Lower lobe of right lung (tissue), 2 donors: ENCODE measurements at places on chromosomes 12 and 14. TPM values are rescaled to one million over a fixed set of nuclear protein-coding genes. Genes with fewer than 3 reads are reported as not detected.
A peak's percentile ranks its signal among the peaks of the same experiment; 100 is the strongest.

DNA sequence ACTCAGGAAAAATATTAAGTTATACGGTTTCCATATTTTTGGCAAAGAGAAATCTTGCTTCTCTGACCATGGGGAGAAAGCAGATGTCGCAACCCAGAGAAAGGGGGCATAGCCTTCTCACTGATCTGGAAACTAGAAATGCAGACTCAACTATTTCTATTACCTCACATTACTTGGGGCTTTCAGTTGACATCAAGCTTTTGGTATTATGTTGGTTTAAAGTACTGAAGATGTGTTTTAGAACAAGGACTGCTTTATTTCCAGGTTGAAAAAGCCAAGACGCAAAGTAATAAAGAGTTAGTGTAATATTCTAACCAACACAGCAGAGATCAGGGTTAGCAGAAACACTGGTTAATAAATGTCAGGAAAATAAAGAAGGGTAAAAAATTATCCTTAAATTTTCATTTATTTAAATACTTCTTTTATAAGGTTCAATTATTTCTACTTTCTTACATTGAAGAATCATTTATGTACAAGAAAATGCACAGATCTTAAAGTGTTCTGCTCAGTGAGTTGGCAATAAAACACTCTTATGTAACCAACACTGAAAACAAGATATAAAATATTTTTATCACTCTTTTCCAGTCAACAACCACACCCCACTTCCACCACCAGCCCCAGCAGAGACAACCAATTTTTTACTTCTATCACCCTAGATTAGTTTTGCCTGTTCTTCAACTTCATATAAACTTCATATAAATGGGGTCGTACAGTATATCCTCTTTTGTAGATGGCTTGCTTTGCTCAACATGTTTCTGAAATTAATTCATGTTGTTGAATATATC lies 26.0 kb downstream of the DCP1B start:
- H3K27me3 ChIP-seq, result no peaks in the 10 kb centered on the region
- H3K27ac ChIP-seq, result no peak overlapping the region
- H3K36me3 ChIP-seq, result no peaks in the 10 kb centered on the region

- H3K36me3 ChIP-seq, result no peaks in the 10 kb centered on the region
- DNase-seq, result no peak
- H3K27me3 ChIP-seq, result no peaks in the 10 kb centered on the region
- no peaks in the 10 kb centered on the region for H3K4me1 ChIP-seq
- no peak overlapping the region for H3K4me3 ChIP-seq
Observed at GRCh38 chr12:126487431-126487980, 1422.3 kb downstream of the AACS start.

DNA sequence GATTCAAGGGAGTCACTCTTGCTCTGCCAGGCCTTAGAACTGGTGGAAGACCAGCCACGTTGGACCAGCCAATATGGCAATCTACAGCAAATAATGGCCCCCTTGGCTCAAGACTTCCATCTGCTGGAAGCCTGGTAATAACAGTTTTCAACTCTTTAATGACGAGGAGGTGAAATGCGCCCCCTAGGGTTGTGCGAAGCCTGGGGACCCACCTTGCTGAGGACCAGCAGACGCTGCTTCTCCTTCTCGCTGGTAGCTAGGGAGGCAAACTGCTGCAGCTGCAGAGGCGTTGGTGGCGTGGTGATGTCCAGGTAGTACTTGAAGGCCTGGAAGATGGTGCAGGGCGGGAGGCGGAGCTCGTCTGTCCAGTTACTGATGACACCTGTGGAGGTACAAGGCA lies 41.5 kb upstream of the FBXO21 start:
- no peak for DNase-seq
- peaks cover 10% of the 10 kb centered on the region for H3K27me3 ChIP-seq
- H3K4me3 ChIP-seq, result no peak overlapping the region
- no peak overlapping the region for H3K27ac ChIP-seq
- no peaks in the 10 kb centered on the region for H3K4me1 ChIP-seq
- H3K36me3 ChIP-seq, result no peaks in the 10 kb centered on the region

DNA sequence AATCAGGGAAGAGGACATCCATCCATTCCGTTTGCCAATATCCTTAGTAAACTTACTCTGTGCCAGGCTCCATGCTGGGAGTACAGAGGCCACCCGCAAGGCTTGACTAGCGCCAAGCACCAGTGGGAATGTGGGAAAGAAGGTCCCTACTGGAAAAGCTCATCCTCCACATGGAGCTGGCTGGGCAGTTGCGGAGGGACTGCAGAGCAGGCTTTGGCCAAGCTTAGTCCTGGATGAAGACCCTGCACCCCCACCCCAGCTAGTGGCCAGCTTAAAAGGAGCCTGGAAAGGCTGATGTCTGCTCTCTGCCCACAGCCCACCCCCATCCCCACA lies 22.4 kb upstream of the EIF2B2 start:
- H3K27ac ChIP-seq, result no peak overlapping the region
- H3K4me1 ChIP-seq, result peaks cover 4% of the 10 kb centered on the region
- DNase-seq, result no peak
- no peaks in the 10 kb centered on the region for H3K27me3 ChIP-seq

- no peaks in the 10 kb centered on the region for H3K27me3 ChIP-seq
- H3K4me3 ChIP-seq, result no peak overlapping the region
- no peaks in the 10 kb centered on the region for H3K36me3 ChIP-seq
- no peak for DNase-seq
- no peaks in the 10 kb centered on the region for H3K4me1 ChIP-seq
Observed at GRCh38 chr12:23049180-23049579, 424.2 kb downstream of the ETNK1 start.

DNA sequence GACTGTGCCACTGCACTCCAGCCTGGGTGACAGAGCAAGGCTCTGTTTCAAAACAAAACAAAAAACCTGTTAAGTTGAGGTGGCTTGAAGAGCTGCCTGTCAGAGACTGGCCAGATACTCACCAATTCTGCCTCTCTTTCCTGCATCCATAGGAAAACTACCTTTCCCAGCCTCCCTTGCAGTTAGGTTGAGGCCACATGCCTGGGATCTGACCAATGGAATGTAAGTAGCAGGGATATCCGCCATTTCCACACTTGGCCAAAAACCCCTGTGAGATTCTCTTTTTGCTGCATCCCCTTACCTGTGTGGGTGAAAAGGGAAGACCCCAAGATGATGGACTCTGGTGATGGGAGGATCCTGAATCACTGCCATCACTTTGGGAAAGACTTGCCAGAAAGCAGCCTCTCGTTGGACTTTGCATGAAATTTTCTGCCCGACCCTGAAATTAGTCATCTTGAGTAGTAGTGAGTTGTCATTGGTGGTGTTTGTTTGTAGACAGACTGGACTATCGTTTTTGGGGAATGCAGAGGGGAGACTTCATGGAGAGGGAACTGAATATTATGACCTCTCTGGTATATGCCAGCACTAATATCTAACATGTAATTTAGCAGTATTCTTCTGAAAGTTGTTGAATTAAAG lies 14.0 kb downstream of the GPR68 start:
- H3K4me3 ChIP-seq, result no peak overlapping the region
- peaks cover 49% of the 10 kb centered on the region for H3K4me1 ChIP-seq
- no peak for DNase-seq
- no peaks in the 10 kb centered on the region for H3K27me3 ChIP-seq
- H3K27ac ChIP-seq, result peak overlapping the region; percentile 24

CD69 gene
- 11.4 TPM for total RNA-seq

- H3K27ac ChIP-seq, result no peak overlapping the region
- H3K36me3 ChIP-seq, result no peaks in the 10 kb centered on the region
- DNase-seq, result no peak
- no peak overlapping the region for H3K4me3 ChIP-seq
- H3K27me3 ChIP-seq, result no peaks in the 10 kb centered on the region
Observed at GRCh38 chr14:83101846-83102245, 1568.2 kb upstream of the SEL1L start.

- H3K27me3 ChIP-seq, result no peaks in the 10 kb centered on the region
- peaks cover 4% of the 10 kb centered on the region for H3K36me3 ChIP-seq
- DNase-seq, result no peak
- H3K4me1 ChIP-seq, result no peaks in the 10 kb centered on the region
- no peak overlapping the region for H3K4me3 ChIP-seq
- no peak overlapping the region for H3K27ac ChIP-seq
Observed at GRCh38 chr12:15584366-15585041, 204.7 kb downstream of the EPS8 start.

DNA sequence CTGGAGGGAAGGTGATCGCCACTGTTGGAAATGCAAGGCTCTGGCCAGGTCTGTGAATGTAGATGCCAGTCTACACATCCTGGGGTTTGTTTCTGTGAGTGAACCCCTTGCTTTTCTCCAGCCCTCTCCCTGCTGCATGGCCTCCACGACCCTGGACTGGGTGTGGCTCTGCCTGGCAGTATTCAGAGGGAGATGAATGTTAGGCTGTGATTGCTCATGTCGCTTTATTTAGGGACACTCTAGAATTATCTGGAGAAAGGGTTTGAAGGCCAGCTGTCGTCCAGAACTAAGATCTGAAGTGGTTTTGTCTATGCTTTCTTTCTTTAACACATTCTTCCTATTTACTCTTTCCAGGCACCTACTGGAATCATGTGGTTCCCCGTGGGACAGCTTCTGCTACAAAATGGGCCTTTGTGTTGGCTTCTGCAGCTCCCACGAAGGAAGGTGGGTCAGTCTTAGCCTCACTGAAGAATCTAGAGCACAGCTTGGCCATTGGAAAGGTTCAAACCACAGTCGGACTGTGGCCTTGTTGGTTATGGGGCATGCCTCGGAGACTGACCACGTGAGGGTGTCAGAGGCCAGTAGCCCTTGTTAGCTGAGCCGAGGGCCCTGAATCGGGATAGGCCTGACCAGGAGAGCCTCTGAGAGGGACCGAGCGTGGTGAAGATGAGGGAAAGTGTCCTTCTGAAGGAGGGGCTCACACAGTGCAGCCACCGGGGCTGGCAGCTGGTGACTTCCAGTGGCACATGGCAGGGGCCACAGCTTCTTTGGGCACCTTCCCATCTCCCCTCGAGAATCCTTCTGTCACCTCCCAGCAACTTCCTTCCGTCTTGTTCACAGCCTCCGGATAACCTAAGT lies 59.1 kb downstream of the ANKRD9 start:
- peaks cover 95% of the 10 kb centered on the region for H3K36me3 ChIP-seq
- no peak for DNase-seq
- no peak overlapping the region for H3K4me3 ChIP-seq
- no peaks in the 10 kb centered on the region for H3K27me3 ChIP-seq

DNA sequence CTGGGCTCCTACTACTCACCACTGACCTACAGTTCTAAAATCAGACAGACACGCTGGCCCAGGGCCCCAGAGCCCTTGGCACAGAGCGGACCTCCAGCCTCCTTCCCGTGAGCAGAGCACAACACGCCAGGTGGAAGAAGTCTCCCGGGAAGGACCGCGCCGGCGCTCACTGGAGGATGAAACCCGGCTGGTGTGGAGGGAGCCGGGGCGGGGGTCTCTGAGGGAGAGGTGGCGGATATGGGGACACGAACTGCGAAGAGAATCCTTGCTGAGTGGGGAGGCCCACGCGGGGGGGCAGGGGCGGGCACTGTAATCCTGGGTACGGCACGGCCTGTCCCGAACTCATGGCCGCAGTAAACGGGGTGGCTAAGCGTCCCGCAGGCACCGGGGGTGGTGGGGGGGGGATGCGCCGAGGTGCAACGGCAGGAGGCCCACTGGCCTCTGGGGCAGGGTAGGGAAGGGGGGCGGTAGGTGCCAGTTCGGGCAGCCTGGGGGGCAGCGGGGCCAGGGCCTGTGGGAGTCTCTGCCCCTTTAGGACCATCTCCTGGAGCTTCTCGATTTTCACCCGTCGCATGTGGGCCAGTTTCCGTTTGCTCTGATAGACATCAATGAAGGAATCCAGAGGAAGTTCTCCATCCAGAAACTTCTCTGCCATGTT lies 28.8 kb downstream of the VPS37B start:
- no peaks in the 10 kb centered on the region for H3K27me3 ChIP-seq
- H3K36me3 ChIP-seq, result peaks cover 77% of the 10 kb centered on the region
- DNase-seq, result no peak

- no peaks in the 10 kb centered on the region for H3K36me3 ChIP-seq
- peak overlapping the region; percentile 40 for H3K4me3 ChIP-seq
- DNase-seq, result no peak
- peaks cover 48% of the 10 kb centered on the region for H3K27me3 ChIP-seq
Observed at GRCh38 chr12:4809013-4809448, 88.8 kb downstream of the GALNT8 start.
